ENCODE measurements at places on chromosomes 3 and 15. TPM values are rescaled to one million over a fixed set of nuclear protein-coding genes. Genes with fewer than 3 reads are reported as not detected.

The FETUB gene
- total RNA-seq = 0.79 TPM

The PLCH1 gene
- not detected for total RNA-seq

GRCh38 chr3:11915621-11916424 lies 69.1 kb upstream of the TAMM41 start:
- DNase-seq = no peak

DNA sequence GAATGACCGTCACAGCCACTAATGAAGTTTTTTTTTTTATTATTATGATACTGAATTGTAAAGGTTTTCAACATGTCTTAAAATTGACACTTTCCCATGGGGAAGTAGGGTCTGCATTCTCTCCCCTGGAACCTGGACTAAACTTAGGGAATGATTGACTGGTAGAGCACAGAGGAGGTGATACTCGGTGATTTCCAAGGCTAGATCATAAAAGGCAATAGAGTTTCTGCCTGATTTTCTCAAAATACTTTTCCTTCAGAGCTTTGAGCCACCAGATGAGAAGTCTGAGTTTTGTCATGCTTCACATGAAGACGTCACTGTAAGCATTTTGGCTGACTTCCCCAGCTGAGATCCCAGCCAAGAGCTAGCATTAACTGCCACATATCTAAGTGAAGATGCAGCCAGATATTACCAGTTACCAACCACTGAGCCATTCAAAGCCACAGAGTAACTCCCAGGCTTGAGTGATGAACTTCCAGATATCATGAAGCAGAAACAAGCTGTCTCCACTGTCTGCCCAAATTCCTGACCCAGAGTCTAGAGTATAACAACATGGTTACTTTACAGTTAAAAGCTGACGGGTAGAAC lies 105.8 kb downstream of the LSAMP start:
- DNase-seq = no peak

DNA sequence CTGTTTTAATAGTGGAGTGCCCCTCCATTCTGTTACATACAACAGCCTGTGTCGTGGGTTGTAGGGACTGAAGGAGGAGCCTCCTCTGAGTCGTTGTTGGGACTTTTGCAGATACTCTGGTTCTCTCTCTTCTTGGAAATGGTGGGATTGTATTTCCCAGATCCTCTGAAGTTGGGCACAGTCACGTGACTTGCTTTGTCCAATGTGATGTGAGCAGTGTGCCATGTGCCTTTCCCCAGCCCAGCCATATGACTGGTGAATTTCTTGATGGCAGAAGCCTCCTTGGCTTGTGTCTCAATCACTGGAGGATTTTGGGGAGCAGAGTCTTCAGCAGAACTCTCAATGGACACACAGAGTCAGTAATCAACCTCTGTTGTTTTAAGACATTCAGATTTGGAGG lies 36.2 kb downstream of the RASGRF1 start:
- DNase-seq = peak; percentile 11

GRCh38 chr3:42684632-42685362 lies 540 bp upstream of the KLHL40 start:
- no peak for DNase-seq

GRCh38 chr3:12994607-12995388 lies 78.4 kb downstream of the IQSEC1 start:
- DNase-seq = peak; percentile 96

- no peak for DNase-seq
Measured at GRCh38 chr3:64730681-64731080, 42.9 kb upstream of the ADAMTS9 start.

The NRROS gene
- 10.6 TPM for total RNA-seq

The PDCD10 gene
- total RNA-seq = 48.5 TPM

The LDHAL6B gene
- total RNA-seq = not detected

DNA sequence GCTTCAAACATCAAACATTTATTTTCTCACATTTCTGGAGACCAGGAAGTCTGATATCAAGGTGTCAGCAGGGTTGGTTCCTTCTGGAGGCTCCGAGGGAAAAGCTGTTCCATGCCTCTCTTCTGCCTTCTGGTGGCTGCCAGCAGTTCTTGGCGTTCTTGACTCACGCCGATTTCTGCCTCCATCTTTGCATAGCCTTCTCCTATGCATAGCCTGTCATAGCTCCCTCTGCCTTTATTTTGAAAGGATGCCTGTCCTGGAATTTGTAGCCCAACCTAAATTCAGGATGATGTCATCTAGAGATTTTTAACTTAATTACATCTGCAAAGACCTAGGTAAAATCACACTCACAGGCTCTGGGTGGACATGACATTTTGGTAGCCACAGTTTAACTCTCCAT lies 70.4 kb downstream of the RGMA start:
- no peak for DNase-seq

GRCh38 chr3:52240059-52240885 lies 1.3 kb upstream of the TWF2 start:
- peak; percentile 88 for DNase-seq

GRCh38 chr3:86830566-86830965 lies 160.4 kb downstream of the VGLL3 start:
- no peak for DNase-seq

The EPHB3 gene
- total RNA-seq = 10.8 TPM

GRCh38 chr15:95013381-95013780 lies 782.0 kb downstream of the MCTP2 start:
- no peak for DNase-seq

GRCh38 chr3:66997560-66998112 lies 471 bp upstream of the KBTBD8 start:
- DNase-seq = no peak

The GOLGA6A gene
- not detected for total RNA-seq

- peak; percentile 90 for DNase-seq
Measured at GRCh38 chr3:23805633-23806533, at the start of gene UBE2E1. Gene UBE2E1, plus strand, starts transcription at chr3:23805955. Its CDS starts 1,315 bp downstream, at chr3:23807270.

GRCh38 chr3:127115691-127116351 lies 77.1 kb upstream of the PRR23E start:
- DNase-seq = no peak

The HESX1 gene
- 0.83 TPM for total RNA-seq

DNA sequence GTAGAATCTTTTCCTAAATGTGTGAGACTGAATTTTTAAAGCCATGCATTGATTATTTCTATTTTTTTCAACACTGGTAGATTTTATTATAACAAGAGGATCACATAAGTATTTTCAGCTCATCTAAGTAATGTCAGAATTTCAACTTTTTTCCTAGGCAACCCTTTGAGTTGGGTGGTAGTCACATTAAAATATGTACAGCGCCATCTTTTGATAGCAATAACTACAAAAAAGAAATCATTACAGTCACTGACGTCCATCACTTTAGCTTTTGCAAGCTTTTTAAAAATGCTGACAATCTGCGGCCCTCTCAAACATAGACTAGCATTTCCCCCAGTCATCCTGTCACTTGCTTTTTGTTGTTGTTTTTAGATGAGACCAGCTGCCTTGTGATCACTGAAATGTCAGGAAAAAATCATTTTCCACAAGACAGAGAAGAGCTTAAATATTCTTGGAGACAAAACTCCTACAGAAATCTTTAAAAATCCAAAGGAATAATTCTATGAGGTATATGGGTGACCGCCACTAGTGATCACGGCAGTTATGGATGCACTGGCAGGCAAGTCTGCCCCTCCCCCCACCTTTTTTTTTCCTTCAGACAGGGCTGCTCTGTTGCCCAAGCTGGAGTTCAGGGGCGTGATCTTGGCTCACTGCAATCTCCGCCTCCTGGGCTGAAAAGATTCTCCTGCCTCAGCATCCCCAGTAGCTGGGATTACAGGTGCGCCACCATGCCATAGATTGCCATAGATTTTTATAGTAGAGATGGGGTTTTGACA lies 384.0 kb upstream of the KCNMB2 start:
- DNase-seq = no peak

- no peak for DNase-seq
Measured at GRCh38 chr3:193515966-193516365, 38.7 kb downstream of the ATP13A4 start.

DNA sequence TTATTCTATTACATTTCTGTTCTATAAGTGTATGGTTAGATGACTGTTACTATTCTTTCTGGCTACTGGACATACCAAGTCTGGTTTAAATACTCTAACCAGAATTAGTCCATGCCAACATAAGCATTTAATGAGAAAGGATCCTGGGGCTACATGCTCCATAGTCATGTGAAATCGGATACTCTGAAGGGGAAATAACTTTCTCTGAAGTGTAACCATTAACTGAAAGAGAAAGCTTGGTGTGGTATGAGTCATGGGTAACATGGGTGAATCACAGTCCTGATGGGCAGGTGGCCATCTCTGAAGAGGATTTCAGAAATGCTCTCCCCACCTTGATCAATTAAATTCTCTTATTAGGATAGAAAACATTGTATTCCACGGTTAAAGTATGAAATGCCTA lies 69.4 kb downstream of the FHIT start:
- DNase-seq = no peak

The MAGI1 gene
- 27.9 TPM for total RNA-seq

GRCh38 chr3:12117473-12117872 lies 41.2 kb downstream of the TIMP4 start:
- DNase-seq = no peak

The ADAMTS7 gene
- total RNA-seq = 6.7 TPM

The CSPG4 gene
- total RNA-seq = 90.4 TPM

DNA sequence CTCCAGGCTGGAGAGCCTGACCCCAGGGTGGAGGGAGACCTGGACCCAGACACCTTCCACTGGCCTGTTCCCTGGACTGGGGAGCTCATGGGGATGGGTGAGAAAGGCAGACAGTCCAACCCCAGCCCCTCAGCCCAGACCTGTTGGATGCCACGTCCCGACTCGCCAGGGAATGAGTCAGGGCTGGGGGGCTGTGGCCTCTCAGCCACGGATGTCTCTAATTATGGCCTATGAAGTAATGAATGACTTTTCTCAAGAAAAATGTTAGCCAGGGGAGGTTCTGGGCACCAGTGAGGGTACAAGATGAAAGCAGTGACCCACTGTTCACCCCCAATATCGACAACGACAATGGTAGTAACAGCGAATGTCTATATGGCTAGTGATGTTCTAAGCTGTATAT lies 107.0 kb upstream of the RPL32 start:
- no peak for DNase-seq

The GABRA5 gene
- not detected for total RNA-seq

DNA sequence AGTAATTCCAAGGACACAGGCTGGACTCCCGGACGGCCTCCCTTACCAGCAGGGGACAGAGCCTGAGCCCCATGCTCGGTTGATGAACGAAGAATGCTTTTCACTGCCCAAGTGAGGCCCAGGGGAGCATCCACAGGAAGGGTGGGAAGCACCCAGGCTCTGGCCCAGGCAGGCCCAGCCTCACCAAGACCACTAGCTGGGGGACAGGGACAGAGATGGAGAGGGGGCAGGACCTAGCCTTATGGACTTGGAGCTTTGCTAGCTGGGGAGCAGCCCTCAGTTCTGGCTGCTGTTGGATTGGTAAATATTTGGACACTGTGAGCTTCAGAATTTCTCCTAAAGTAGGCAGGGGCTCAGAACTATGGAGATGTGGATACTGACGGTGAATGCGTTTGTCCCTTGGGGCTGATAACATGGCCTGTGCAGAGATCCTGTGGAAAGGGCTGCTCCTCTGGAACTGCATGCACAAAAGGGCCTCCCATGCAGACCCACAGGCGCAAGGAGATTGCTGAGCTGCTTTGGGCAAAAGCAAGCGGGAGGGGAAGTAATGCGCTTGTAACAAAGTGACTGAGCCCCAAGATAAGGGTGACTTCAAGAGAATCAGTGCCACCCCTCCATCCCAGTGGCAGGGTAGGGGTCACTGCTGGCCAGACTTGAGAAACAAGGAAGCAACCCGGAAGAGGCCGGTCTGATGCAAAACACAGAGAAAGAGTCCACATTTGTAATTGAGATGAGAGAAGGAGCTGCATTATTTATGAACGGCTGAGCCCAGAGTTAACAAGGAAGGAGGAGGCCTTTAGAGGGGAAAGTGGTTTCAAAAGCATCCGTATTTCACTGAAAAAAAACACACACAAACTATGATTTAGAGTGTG lies 70.1 kb upstream of the MEF2A start:
- DNase-seq = no peak

DNA sequence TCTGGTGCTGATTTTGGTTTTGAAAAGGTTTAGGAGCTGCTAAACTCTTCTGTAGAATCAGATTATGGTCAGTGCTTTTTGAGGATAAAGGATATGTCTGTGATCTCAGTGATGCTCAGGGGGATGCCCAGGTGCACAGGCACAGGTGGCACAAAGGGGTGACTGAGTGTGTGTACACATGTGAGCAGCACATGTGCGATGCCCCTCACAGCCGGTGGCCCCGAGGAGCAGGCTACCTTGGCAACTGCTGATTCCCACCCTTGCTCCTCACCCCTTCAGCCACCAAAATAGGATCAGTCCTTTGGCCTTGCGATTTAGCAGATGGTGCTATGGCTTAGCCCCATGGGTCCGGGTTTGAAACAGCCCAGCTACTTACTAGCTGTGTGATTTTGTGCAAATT lies 51.1 kb downstream of the POMGNT2 start:
- no peak for DNase-seq

The OTOL1 gene
- total RNA-seq = not detected

DNA sequence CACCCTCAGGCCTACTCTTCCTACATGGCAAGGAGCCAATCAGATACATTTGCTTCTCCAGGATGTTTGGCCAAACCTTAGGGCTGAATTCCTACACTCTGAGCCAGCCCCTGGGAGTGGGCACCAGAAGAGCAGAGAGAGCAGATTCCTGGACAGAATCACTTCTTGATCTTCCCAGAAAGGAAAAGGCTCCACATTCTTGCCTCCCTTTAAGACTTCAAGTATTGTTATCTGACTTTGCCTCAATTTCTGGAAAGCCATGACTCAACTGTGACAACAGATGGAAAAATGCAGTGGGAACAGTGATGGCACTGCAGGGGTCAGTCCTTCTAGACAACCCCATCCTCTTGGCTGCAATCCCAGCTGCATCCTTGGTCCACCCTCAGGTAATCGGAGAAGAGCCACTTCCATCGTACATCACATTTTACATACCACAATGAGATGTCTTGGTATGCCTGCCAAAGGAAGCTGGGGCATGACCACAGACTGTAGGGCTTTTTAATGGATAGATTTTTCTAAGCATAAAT lies 21.0 kb downstream of the SLCO2A1 start:
- no peak for DNase-seq

GRCh38 chr3:11998092-11998491 lies 6.1 kb upstream of the SYN2 start:
- DNase-seq = no peak

The PML gene
- total RNA-seq = 50.7 TPM

GRCh38 chr3:44355362-44356033 lies 16.9 kb downstream of the TCAIM start:
- no peak for DNase-seq

- no peak for DNase-seq
Measured at GRCh38 chr3:143658861-143659260, 189.4 kb downstream of the SLC9A9 start.

The CD96 gene
- 1.1 TPM for total RNA-seq

The FBXW12 gene
- not detected for total RNA-seq

Data from posterior vena cava (tissue), 2 donors.